ENCODE measurements at places on chromosomes 11 and 22.

DNA sequence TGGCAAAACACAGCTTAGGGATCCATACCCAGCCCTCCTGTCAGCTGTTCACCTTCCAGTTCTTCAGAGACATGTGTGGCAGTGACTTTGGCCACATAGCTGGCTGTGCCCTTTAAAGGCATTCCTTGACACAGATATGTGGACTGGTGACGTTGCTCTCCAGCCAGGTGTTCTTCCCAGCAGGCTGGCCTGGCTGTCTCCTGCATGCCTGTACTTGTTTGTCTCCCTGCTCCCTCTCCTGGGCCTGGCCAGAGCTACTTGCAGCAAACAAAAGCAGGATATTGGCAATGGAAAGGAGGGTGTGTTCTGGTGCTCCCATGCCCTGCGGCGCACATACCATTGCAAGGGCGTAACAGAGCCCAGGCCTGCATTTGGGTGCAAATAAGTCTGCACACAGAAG is 38.3 kb downstream of the PIK3IP1 start:
- DNase-seq, result no peak

- DNase-seq, result no peak
Observed at GRCh38 chr22:39707351-39707750, 136.8 kb downstream of the CACNA1I start.

- DNase-seq, result no peak
Observed at GRCh38 chr11:28517621-28518020, 409.4 kb downstream of the METTL15 start.

GRCh38 chr22:39598017-39598965 is 27.7 kb downstream of the CACNA1I start:
- peak; percentile 57 for DNase-seq

DNA sequence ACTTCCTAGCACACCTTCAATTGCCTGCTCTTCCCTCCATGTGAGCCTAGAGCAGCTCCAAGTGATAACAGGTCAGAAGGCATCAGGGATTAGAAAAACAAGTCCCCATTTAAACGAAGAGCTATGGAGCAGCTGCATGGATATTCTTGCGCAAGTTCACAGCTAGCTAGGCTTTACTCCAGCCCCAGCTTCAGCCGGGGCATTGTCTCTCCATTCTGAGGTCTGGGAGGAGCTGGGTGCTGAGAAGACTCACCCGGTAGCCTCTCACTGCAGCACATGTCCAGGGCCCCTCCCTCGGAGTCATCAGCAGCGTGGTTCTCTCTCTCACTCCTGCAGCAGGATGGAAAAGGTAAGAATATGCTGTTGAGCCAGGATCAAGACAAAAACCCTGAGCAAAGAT is 26.0 kb downstream of the PTPN5 start:
- no peak for DNase-seq

GRCh38 chr11:131301306-131301705 is 69.1 kb upstream of the NTM start:
- DNase-seq, result no peak

DNA sequence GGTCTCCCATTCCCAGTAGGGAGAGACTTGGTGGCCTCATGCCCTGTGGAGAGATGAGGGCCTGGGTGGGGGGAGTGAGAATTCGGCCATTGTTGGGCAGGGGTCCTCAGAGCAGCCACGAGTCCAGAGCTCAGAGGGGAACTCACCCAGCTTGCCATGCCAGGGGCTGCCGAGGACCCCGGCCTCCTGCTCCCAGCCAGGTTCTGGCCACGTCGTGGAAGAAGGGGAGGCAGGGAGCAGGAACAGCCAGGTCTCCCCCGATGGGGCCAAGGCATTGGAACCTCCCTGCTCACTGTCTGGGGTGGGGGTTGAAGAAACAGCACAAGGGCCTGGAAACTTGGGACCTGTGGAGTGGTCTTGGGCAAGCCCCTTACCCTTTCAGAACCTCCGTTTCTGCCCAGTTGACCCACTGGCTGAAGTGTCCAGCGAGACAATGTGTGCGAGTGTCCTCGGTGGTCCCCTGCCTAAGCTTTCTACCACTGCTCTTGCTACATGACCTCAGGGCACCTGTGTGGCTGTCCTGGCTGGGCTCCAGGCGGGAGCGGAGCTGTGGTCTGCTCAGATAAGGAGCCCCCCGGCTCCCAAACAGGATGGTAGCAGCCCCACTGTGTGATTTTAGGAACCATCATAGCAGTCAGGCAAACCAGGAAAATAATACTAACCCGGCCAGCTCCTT is 74.7 kb upstream of the WNT11 start:
- no peak for DNase-seq

DNA sequence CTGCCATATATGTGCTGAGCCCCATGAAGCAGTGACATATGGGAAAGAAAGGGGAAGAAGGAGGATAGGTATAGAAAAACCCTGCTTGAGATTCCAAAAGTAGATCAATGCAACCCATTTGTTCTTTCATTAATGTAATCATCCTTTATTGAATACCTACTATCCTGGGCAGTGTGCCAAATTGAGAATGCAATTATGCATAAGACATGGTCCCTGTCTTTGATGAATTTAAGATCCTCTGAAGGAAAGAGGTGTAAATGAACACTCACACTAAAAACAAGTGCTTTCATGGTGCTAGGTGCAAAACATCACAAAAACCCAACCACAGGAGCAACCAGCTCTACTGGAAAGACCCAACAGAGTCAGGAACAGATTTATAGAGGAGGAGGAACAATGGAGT is 29.7 kb downstream of the FLI1 start:
- no peak for DNase-seq

GRCh38 chr22:26394777-26395176 is 34.3 kb upstream of the ASPHD2 start:
- DNase-seq, result no peak

- no peak for DNase-seq
Observed at GRCh38 chr11:69171476-69172240, 15.9 kb downstream of the SMIM38 start.
